NCI-H187 treated with DMSO at 0.1 percent for 48 hours (cell line): ENCODE measurements at places on chromosomes 1 and 21.

GRCh38 chr1:26951821-26952497 lies 8.3 kb downstream of the KDF1 start:
- no peak for DNase-seq

- DNase-seq, result no peak
These were observed 118.7 kb downstream of the CASZ1 start for GRCh38 chr1:10677491-10678391.

GRCh38 chr1:102901996-102902395 lies 206.3 kb downstream of the COL11A1 start:
- DNase-seq, result no peak

- no peak for DNase-seq
These were observed 82.7 kb downstream of the CDC7 start for GRCh38 chr1:91583326-91583755.

DNA sequence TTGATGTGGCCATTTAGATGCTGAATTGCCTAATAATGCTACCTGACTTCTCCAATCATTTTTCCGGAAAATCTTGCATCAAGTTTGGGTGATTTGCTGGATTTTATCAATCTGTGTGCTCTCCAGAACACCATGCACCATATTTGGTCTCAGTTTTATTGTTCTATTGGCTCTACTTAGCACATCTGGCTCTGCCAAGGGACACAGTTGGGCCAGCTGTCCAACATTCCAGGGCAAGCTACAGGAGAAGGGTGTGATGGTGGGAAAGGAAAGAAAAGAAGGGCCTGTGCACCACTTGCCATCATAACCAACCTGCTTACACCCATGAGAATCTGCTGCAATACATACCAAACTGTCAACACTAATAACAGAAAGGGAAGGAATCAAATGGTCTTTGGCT lies 90.2 kb upstream of the NFIA start:
- no peak for DNase-seq

DNA sequence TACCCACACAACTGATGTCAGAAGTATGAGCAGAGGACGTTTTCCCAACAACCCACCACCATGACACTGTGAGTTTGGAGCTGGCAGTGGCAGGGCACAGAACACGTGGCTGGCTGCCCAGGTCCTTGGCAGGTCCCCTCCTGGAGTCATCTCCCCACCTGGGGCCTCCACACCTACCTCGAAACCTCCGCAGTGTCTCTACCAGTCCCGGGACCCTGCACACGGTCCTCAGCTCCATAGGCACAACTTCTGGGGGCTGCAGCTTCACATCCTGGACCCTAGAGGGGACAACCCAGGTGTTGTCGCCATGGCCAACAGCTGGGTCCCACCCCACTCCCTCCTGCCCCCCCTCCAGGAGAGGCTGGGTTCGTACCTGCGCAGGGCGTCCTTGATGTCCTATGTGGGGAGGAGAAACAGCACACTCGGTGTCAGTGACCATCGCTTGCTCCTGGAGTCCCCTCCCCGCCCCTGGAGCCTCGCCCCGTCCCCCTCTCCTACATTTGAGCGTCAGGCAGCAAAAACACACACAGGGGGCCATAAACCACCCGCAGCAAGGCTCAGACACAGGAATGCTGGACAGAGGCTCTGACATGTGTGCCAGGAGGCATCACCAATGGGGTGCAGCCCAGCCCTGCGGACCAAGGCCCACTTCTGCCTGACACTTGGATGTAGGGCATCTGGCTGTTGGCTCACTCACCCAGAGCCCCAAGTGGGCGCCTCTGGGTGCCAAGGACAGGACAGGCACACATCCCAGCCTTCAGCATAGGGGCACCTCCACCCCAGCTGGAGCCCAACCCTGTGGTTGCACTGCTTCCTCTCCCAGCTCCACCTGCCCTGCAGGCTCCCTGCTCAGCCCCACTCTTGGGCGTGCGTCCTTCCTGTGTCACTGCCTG lies 9.6 kb downstream of the TRIM11 start:
- DNase-seq, result no peak
